ENCODE measurements at places on chromosomes 12 and 14. TPM values are rescaled to one million over a fixed set of nuclear protein-coding genes. Genes with fewer than 3 reads are reported as not detected.

GRCh38 chr14:65095633-65096205, 6.6 kb downstream of the MAX start:
- peak; percentile 91 for DNase-seq

- no peak for DNase-seq
These were observed 190.7 kb downstream of the BCL11B start for GRCh38 chr14:99081156-99081765.

- no peak for DNase-seq
These were observed 8.6 kb upstream of the RPH3A start for GRCh38 chr12:112782943-112783342.

DNA sequence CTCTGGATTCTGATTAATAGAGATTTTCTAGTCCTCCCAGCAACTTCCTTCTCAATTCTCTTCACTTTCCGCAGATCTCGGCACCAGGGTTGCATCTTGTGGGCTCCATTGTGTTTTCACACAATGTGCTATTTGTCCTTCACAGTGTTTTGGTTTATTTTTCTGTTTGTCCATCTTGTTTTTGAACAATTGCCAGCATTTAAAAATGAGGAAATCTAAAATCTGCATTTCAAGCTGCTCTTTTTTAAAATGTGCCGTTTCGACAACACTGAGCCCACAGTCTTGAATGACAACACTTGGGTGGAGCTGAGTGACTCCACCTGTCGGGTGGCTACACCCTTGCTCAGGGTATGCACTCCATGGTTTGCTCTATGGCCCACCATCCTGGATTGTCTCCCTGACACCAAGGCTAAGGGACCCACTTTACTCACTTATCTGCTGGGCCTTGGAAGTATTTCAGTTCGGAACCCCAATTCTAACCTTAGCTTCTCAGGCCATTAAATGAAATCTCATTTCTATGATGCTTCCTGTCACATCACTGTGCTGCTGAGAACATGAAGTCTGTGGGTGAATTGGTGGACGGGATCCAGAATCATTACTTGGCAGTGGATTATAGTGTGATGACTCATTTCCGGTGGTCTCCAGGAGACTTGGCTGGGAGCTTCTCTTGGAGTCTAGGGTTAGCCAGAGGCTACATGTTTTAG, 3.4 kb upstream of the MYRFL start:
- no peak for DNase-seq

DNA sequence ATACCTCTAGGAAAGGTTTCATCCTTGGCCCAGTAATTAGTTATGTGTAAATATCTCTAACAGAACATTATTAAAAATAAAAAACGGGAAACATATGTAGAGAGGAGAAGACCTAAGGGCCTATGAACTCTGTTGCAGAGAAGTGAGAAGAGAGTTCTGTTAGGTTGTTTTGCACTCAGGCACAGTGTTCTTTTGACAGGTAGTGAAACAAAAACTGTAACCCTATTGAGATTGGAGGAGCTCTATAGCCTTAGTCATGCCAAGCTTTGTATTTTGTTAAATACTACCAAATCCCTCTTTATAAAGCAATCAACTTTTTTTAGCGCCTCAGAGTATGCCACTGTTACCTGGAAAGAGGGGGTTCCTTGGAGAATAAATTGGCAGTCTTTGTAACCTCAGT, 77.6 kb downstream of the CNTN1 start:
- DNase-seq = no peak

DNA sequence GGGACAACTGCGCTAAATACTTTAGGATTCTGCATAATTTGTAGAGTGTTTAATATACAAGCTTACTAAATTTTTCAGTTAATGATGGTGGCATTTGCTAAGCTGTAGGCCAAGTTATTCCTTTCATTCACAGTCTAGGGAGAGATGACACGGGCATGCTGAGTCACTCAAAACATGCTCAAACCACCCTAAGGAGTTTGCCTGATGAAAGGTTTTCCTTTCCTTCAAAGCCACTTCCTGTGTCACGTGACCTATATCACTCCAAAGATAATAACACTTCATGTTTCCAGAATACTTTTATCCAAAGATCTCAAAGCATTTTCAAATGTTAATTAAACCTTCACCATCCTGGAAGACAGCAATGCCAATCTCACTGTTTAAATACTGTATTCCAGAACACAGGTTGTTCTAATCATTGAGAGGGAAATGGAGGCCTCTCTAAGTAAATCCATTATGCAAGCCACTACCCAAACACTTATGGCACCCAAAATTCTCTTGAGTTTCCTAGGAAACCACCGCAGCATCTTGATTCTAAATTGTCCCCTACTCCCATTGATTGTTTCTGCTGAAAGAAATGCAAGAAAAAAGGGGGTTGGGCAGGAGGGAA, 207.0 kb upstream of the CDKN3 start:
- DNase-seq = no peak

DNA sequence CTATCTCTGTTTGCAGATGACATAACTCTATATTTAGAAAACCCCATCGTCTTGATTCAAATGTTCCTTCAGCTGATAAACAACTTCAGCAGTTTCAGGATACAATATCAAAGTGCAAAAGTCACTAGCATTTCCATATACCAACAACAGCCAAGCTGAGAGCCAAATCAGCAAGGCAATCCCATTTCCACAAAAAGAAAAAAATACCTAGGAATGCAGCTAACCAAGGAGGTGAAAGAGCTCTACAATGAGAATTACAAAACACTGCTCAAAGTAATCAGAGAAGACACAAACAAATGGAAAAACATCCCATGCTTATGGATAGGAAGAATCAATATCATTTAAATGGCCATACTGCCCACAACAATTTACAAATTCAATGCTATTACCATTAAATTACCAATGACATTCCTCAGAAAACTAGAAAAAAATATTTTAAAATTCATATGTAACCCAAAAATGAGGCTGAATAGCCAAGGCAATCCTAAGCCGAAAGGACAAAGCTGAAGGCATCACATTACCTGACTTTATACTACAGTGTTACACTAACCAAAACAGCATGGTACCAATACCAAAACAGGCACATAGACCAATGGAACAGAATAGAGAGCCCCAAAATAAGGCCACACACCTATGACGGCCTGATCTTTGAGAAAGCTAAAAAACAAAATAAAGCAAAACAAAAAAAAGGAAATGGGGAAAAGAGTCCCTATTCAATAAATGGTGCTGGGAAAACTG, 901.7 kb downstream of the LRFN5 start:
- no peak for DNase-seq

DNA sequence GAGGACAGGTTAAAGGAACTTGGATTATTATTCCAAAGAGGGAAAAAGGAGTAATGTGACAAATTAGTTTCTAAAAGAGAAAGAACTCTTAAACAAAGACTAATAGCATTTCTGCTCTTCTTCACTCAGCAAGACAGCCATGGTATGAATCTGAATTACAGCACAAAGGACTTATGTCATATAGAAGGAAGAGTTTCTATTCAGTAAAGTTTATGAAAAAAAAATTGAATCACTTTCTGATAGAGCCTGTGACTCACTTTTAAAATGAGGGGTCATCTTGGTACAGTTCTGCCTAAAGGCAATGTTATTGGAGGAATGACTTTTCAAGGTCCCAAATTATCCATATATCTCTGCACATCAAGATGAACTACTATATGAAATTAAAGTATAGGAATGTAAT, 101.7 kb downstream of the DUSP6 start:
- no peak for DNase-seq

GRCh38 chr14:93799989-93800921, 12.0 kb upstream of the PRIMA1 start:
- no peak for DNase-seq

DNA sequence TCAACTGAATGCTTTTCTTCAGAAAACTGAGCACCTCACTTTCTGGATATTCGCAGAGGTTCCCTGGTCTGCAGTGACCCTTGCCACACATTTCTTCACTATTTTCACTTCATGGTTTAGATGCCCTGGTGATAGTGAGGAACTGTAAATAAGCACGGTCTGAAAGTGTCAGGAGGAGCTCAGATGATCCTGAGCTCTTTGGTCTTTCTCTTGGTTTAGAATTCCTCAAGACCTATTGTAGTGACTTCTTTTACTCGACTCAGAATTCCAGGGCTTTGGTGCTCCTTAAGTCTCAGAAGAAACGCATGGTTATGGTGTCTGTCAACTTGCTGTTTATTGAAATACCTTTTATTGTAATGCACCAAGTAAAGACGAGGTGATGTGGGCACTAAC, 84.0 kb downstream of the SAMD4A start:
- DNase-seq = no peak

DNA sequence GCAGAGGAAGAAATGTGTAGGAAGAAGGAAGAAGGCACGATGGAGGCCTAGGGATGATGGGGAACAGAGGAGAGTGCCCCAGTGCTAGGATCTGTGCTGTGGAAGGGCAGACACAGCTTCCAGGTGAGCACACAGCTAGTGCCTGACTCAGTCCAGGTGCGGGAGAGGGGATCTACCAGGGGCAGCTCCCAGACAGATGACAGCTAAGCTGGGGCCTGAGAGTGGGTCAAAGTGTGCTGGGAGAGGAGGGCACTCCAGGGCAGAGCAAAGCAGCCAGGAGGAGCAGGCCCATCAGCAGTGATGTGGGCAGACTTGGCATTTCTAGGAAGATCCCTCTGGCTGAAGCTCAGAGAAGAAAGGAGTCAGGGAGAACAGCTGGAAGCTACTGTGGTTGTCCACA, 36.7 kb downstream of the LRTM2 start:
- no peak for DNase-seq

DNA sequence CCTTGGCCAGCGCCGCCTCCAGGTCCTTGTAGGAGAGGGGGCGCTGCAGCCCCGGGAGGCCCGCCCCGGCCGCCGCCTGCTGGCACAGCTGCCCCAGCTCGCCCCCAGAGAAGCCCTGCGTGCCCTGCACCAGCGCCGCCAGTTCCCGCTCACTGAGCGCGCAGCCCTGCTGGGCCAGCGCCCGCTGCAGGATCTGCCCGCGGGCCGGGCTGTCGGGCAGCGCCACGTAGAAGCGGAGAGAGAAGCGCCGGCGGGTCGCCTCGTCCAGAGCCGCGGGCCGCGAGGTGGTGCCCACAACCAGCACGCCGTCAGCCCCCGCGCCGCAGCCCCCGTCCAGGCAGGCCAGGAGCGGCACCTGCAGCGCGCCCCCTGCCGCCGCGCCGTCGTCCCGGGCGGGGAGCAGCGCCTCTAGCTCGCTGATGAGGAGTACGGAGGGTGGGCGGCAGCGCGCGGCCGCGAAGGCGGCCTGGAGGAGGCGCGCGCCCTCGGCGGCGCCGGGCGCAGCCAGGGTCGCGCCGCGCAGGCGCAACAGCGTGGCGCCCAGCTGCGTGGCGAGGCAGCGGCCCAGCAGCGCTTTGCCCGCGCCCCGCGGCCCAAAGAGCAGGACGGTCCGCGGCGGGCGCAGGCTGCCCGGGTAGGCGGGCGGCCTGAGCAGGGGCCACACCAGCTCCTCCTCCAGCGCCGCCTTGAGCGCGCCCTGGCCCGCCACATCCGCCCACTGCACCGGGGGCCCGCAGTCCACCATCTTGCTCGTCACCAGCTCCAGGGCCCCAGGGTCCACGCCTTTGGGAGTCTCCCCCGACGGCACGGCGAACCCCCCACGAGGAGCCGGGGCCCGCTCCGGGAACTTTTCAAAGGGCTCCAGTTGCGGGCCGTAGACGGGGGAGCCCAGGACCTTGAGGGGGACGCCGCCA, 27.7 kb downstream of the FIGNL2 start:
- DNase-seq = no peak

DNA sequence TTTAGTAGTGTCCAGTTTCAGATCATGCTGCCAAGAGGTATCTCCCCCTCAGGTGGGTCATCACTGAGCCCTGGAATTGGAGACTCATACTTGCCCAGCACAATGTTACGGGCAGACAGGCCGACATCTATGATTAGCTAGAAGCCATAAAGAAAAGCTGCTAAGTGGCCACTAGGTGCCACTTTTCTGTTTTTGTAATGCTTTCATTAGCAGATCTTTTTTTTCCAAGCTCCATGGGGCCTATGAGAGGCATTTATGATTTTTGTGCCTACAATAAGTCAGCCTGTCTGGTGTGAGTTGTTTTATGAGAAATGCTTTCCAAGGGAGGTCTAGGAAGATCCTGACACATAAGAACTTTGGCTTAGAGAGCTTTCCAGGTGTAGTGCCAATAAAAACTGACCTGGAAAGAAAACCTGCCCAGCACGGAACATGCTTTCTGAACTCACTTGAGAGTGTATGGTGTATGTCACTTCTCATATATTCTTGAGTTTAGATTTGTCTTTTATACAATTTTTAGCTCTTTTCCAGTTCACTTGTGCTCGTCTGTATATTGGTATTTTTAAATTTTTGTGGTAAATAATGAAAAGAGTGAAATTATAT, 21.8 kb upstream of the SMCO2 start:
- DNase-seq = no peak

- DNase-seq = no peak
These were observed 21.8 kb downstream of the FKBP11 start for GRCh38 chr12:48903363-48903981.

GRCh38 chr12:99201906-99202645, 445.5 kb upstream of the GARIN6 start:
- DNase-seq = no peak

The MSRB3 gene
- 159 TPM for total RNA-seq

The SVOP gene
- total RNA-seq = 0.49 TPM

The MDM2 gene
- 50.7 TPM for total RNA-seq

The TWF1 gene
- total RNA-seq = 97.6 TPM

The PLEKHG3 gene
- 67.9 TPM for total RNA-seq

The LRIG3 gene
- total RNA-seq = 58.1 TPM

The MGST1 gene
- total RNA-seq = 92.4 TPM

The APPL2 gene
- total RNA-seq = 97.5 TPM

Measured in sigmoid colon (tissue), 7 donors.